ENCODE measurements at places on chromosomes 2 and 18.

DNA sequence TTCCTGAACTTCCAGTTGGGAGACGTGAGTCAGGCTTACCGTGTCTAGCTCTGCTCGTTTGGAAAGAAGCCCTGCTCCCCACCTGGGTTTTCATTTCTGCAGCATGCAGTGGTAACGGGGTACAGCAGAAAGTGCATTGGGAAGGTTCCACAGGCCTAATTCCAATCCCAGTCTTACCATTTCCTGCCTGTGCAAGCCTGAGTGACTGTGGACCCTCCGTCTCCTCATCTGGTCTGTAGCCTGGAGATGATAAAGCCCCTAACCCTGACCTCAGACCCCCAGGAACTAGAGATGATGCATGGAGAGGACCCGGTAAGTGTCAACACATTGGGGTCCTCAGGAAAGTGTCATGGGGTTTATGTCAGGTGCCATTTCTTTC lies 5.8 kb upstream of the PSD4 start:
- DNase-seq, result no peak

- no peak for DNase-seq
Measured at GRCh38 chr2:128784626-128785306, 466.1 kb upstream of the HS6ST1 start.

DNA sequence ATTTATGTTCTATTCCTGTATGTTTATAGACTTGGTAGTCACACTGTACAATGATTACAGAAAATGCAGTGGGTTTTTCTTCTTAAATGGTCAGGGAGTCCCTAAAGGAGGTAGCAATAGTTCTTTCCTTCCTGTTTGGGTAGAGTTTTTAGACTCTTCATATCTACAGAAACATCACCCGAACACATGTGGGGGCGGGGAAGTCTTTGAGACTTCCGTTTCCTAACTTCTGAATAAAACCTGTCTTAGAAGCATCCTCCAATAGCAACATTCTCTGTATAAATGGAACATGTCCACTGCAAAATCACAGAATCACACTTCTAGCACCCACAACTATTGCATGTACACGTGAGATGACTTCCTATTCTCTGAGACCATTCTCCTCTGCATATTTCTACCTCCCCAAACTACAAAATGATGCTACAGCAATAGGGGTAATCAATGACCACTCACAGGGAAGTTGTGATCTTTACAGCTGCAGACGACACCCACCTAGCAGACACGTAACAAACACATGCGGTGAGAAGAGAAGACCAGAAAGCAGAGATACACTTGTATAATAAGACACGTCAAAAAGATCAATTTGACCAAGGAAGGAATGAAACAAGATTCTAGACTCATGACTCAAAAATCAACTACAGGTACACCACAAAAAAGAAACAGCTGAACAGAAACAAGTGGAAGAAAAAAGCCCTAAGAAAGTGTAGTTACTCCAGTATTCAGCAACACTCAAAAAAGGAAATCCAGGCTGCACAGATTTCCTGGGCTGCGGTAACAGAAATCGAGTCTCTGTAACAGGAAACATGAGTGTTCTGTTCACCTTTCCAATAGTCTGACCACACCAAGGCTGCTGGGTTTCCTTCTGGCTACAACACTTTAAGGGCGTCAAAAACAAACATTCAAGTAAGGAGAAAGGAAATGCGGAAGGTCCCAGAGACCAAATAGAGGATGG lies 120.4 kb downstream of the ZNF516 start:
- no peak for DNase-seq

DNA sequence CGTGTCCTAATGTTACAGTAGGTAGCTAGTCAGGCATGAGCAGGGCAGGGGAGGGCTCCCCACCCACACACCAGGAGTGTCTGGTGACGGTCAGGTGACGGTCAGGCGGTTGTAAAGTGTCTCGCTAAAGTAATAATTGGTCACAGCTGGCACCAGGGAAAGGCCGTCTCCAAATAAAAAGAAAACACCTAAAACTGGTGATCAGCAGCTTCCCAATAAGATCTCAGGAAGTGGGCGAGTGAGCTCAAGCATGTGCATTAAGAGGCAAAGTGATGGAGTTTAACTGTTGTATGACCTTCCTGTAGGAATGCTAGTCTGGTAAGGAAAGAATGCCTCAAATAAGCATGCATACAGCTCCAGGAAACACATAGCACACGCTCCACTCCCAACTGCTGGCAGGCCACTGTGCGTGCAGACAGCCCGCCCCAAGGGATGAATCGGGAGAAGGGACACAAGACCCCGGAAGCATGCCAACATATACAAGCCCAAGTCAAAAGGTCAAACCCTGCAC lies 177.1 kb downstream of the RNF144A start:
- no peak for DNase-seq

- no peak for DNase-seq
Measured at GRCh38 chr2:12162269-12163247, 416.1 kb downstream of the LPIN1 start.

DNA sequence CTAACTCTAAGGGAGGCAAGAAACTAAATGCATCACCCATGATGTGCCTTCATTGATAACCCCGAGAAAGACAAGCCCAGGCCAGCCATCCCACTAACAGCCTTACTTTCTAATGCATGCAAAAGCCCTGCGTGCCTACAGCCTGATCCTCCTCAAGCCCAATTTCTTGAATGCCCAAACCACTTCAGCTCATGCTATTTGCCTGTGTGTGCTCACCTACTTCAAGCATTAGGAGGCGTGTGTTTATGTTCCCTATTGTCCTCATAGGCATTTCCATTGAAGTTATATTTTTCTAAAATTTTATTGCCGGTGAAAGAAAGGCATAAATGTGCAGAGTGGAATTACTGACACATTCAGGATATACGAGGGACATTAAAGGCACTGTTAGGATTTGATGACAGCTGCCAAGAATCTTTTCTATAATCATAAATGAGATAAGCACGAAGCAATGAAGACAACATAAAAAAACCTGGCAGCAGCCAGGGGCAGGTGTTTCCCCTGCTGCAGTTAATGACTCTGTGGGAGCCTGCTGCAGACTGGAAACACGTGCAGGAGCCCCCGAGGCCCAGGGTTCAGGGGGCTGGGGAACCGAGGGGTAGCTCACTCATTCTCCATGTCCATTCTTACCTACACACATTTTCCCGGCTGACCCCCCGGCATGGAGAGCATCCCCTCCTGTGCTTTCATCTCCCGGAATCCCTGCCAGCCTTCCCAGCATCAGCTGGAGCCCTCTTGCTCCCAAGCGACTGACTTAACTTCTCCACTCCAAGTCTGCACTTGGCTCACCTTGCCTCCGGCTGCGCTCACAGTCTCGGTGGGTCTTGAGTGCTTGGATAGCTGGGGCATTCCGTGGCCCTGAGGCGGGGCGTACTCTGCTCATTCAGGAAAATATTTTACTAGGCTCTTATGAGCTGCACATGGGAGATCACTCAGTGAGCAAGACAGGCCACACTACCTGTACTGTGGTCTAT lies 292.3 kb upstream of the SIX2 start:
- DNase-seq, result no peak

GRCh38 chr2:191885650-191886049 lies 38.8 kb upstream of the CAVIN2 start:
- DNase-seq, result no peak

- no peak for DNase-seq
Measured at GRCh38 chr2:9401646-9402371, 21.5 kb downstream of the ITGB1BP1 start.

- DNase-seq, result no peak
Measured at GRCh38 chr18:62323483-62324180, 1.5 kb upstream of the TNFRSF11A start.

DNA sequence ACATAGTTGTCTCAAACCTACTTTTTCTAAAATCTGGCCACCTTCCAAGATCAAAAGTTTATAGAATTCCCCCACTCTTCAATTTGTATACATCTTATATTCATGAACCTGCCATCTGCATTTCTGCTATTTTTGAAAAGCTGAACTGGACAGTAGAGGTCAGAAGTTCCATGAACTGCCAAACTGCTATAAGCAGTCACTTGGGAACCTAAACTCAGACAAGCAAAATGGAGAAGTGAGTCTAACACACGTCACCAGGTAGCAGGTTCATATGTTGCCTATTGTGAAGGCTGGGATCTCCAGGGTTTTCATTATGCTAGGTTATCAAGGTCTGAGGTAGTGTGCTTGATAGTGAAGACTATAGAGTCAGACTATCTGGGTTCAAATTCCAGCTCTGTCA lies 2.0 kb upstream of the MYO1B start:
- DNase-seq, result no peak

DNA sequence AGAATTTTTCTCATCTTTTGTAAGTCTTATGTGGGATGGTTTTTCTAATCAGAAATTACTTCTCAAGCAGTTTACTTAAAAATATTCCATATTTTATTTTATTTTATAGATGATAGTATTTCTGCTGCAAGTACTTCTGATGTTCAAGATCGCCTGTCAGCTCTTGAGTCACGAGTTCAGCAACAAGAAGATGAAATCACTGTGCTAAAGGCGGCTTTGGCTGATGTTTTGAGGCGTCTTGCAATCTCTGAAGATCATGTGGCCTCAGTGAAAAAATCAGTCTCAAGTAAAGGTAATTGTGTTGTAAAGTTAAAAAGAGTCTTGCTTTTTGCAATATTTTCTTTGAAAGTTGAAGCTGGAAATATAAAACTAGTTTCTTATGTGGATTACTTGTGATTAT lies 76.2 kb downstream of the EML4 start:
- no peak for DNase-seq

- no peak for DNase-seq
Measured at GRCh38 chr2:17482651-17483050, 35.6 kb downstream of the RAD51AP2 start.

- DNase-seq, result no peak
Measured at GRCh38 chr2:67039517-67040103, 357.5 kb upstream of the ETAA1 start.

DNA sequence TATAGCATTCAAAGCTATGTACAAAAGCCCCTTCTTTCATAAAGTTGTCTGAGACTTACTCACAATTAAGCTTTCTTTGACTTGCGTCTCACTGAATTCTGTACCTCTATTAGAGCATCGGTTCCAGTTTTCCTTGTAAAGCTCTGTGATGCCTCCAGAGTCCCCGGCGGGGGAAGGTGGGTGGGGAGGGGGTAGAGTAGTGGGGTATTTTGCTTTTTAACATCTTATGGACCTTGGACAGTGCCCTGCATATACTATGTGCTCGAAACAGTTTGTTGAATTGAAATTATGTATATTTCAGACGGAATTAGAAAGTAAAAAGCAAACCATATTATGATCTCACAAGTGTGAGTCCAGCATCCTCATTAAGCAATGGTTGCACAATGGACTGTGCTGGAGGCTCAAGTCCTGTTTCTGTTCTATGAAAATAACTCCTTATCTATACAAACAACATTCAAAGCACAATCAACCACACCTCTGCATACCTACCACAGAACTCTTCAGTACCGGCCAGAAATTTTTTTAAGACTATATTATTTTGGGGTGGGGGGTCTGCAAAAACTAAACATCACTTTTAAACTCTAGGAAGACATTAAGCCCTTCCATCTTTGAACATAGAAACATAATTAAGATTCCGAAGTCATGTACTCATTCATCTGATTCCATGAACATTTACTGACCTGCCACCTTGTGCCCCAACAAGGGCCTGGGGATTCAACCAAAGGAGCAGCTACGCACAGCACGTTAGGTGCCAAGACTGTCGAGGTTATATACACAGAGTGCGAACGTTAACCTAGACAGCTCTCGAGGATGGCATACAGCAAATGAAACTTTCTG lies 908 bp downstream of the STAT1 start:
- no peak for DNase-seq

DNA sequence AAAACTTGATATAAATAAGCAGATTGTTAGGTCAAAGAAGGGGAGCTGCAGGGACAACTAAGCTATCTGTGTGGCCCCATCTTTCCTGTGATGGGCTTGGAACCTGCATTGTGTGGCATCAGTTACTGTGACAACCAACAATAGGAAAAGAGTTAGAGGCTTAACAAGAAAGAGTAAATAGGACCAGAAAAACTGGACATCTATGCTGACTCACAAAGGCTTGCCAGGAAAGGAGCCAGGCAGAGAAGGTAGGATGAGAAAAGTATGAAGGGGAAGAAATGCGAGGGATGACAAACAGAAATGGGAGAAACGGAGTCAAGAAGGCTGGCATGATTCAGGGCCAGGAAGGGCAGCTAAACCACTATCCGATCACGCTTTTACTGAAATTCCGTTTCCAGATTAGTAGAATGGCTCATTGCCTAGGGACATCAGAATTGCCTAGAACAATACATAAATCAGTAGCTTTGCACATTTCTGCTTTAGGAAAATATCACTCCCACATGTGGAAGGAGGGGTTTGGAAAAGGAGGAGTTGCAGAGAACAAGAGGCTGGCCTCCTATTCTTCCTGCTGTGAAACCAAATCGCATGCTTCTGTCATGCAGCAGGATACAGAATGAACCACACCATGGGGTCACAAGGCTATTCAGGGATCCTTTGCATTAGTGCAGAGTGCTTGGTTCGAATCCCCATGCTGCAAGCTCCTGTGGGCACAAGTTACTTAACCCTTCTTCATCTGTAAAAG lies 7.3 kb downstream of the PLA2R1 start:
- DNase-seq, result no peak

- no peak for DNase-seq
Measured at GRCh38 chr2:23285091-23285800, 99.7 kb upstream of the KLHL29 start.

DNA sequence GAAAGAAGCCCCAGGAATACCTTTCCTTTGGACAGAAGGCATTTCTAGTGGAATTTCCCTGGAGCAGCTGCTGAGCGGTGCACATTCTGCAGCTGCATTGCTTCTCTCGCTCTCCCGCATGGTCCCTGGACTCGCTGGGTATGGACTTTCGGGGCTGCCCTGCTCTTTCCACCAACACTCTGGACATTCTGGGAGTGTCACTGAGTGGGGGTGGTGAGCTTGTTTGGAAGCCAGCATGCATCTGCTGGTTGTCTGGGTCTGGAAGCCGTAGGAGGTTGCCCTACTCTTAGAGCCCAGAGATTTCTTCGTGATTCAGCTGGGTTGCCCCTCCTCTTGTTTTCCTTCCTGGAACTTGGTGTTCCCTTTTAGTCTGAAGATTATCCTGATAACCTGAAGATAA lies 52.6 kb downstream of the TWIST2 start:
- DNase-seq, result no peak

- DNase-seq, result no peak
Measured at GRCh38 chr2:110678457-110679336, 834 bp upstream of the BUB1 start.

DNA sequence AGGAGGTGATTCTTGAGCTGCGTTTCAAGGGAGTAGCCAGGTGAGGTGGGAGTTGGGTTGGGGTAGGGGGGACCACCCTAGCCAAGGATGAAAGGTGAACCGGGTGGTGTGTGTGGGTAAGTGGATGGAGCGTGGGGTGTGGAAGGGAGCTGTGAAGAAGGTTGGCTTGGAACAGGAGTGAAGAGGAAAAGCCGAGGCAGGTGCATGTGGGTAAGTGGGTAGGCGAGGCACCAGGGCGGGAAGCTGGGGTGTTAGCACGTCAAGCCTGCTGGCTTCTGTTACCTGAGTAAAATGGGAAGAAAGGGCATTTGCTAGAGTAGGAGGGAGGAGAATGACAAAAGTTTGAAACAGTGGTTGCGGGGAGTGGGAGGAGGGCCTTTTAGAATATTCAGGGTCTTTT lies 31.6 kb downstream of the TANC1 start:
- no peak for DNase-seq
